ENCODE measurements at places on chromosomes 4 and X. TPM values are rescaled to one million over a fixed set of nuclear protein-coding genes. Genes with fewer than 3 reads are reported as not detected.

STPG2 gene
- total RNA-seq, result 0.61 TPM

DNA sequence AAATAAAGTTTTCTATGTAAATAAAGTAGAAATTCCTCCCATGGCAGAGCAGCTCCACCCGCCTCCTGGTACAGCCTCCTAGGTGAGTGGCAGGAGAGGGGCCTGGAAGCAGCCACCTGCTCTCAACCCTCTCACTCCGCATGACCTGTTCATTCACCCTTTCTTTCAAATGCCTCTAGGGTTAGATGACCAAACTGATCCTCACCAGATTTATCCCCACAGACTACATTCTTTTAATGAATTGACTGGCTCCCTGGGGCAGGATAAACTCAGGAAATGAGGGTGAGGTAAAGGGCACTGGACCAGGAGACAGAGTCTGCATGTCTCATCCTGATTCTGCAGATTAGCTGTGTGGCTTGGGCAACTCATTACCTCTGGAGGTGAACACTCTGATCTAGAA lies 32.6 kb upstream of the NKX6-1 start:
- peak; percentile 43 for DNase-seq
- H3K27ac ChIP-seq, result no peak overlapping the region
- H3K4me1 ChIP-seq, result peaks cover 16% of the 10 kb centered on the region

GRCh38 chr4:7842384-7843279 lies 97.0 kb downstream of the AFAP1 start:
- DNase-seq, result peak; percentile 96
- no peaks in the 10 kb centered on the region for H3K27me3 ChIP-seq
- peaks cover 21% of the 10 kb centered on the region for H3K36me3 ChIP-seq
- peak overlapping the region; percentile 65 for H3K4me3 ChIP-seq

GRCh38 chr4:87505862-87506261 lies 23.3 kb downstream of the SPARCL1 start:
- no peak overlapping the region for H3K4me3 ChIP-seq
- DNase-seq, result no peak
- no peaks in the 10 kb centered on the region for H3K27me3 ChIP-seq
- peaks cover 17% of the 10 kb centered on the region for H3K4me1 ChIP-seq
- H3K36me3 ChIP-seq, result no peaks in the 10 kb centered on the region
- H3K27ac ChIP-seq, result no peak overlapping the region

GRCh38 chr4:113349430-113349829 lies 300.0 kb downstream of the ANK2 start:
- H3K27me3 ChIP-seq, result no peaks in the 10 kb centered on the region
- DNase-seq, result no peak
- peaks cover 7% of the 10 kb centered on the region for H3K4me1 ChIP-seq
- H3K4me3 ChIP-seq, result no peak overlapping the region

DNA sequence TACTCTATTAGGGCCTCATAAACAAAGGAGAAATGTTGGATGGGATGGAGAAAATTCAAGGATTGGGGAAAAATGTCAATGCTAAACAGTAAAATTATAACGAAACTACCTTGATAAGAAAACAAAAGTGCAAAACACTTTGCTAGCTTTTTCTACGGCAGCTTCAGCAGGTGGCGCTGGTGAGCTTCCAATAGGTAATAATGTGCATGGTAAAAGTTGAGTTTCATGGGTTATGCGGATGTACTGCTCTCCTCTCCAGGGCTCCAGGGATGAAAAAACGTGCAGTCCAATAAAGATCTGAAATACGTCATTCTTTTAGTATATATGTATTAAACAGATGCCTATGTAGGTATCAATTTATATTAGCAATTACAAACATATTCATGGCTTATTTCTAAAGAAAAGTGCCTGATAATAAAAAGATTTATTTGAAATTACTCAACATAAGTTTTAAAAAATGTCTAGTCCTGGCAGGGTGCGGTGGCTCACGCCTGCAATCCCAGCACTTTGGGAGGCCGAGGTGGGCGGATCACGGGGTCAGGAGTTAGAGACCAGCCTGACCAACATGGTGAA lies 239.6 kb downstream of the GRXCR1 start:
- H3K36me3 ChIP-seq, result no peaks in the 10 kb centered on the region
- DNase-seq, result peak; percentile 78
- H3K4me3 ChIP-seq, result no peak overlapping the region

GRCh38 chr4:117455088-117455487 lies 369.7 kb upstream of the TRAM1L1 start:
- H3K36me3 ChIP-seq, result no peaks in the 10 kb centered on the region
- no peak overlapping the region for H3K4me3 ChIP-seq
- H3K27ac ChIP-seq, result no peak overlapping the region

GRCh38 chr4:122890147-122890795 lies 32.1 kb downstream of the NUDT6 start:
- H3K4me1 ChIP-seq, result peaks cover 12% of the 10 kb centered on the region
- H3K36me3 ChIP-seq, result peaks cover 17% of the 10 kb centered on the region
- H3K27ac ChIP-seq, result peak overlapping the region; percentile 82
- no peaks in the 10 kb centered on the region for H3K27me3 ChIP-seq
- DNase-seq, result peak; percentile 26

DNA sequence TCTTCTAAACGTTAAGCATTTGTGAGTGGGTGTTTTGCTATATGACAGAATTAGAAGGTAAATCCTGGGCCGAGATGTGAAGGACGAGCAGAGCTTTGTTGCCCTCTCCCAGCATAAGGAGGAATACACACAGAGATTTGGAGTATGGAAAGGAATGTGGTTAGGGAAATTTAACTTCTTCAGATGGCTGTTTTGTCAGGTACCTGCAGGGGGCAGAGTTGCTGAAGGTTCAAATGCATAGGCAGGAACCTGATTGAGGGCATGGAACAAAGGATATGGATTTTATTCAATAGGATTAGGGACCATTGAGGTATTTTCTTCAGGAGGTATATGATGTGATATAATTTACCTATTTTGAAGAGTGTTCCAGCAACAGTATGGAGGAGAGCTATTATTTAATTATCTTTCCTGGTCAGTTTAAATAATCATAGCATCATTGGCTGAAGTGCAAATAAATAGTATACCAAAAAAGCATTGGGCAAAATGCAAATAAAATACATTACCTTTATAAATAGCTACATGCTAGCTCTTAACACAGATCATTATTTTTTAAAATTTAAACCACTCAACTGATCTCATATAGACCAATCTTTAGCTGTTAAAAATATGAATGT lies 143.6 kb downstream of the SLIT2 start:
- peak; percentile 68 for DNase-seq
- H3K27me3 ChIP-seq, result no peaks in the 10 kb centered on the region
- H3K4me1 ChIP-seq, result no peaks in the 10 kb centered on the region
- H3K27ac ChIP-seq, result no peak overlapping the region
- no peaks in the 10 kb centered on the region for H3K36me3 ChIP-seq
- no peak overlapping the region for H3K4me3 ChIP-seq

GRCh38 chr4:109912706-109913595 lies at the start of gene EGF:
EGF (plus strand) TSS chr4:109912883; CDS start chr4:109913336, 453 bp downstream.
- no peaks in the 10 kb centered on the region for H3K36me3 ChIP-seq
- H3K27ac ChIP-seq, result peak within 1 kb of the TSS; percentile 39
- no peak within 1 kb of the TSS for H3K4me3 ChIP-seq
- no peaks in the 10 kb centered on the region for H3K27me3 ChIP-seq
- peaks cover 11% of the 10 kb centered on the region for H3K4me1 ChIP-seq
